ENCODE measurements at places on chromosomes 13 and 19.

DNA sequence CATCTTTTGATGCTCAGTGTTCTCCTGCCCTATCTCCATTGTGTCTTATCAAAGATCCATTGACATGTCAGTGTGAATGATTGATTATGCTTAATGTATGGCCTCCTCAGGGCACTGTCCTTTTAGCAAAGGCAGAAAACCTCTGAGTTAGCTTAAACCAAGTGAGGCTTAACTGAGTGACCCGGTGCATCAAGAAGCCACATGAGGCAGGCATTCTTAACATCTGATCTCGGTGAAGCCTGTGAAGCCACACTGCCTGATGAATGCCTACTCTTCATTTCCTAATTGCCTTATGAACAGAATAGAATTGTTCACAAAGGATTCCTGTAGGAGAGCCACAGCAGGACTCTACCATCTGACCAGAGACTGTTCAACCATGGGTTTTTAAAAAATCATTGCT, 168.1 kb upstream of the SOX21 start:
- DNase-seq: no peak

DNA sequence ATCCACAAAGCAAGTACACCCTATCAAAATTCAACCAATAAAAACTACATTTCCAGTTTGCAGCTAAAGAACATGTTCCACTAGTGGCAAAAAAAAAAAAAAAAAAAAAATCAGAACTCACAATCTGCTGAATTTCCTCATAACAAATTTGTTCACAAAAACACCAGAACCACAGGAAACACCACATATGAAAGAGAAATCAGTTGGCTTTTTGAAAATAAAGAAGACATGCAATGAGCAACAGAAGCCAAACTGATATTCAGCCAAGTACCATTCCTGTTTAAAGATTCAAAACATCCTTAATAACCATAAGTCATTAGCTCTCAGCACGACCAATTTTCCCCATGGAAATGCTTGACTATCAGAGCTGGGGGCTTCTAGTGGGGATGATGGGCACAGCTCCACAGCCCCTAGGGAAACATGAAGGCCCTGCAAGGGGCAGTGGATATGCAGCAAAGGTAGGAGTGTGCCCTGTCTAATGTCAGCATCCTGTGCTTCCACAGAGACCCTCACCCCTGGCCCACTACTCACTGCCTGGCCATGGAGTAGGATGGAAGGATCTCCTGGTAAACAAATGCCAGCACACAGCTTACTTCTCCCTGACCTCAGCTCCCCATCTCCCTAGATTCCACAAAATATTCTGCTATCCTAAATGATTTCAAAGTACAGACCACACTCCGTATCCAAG, 74.0 kb upstream of the DOCK9 start:
- no peak for DNase-seq

DNA sequence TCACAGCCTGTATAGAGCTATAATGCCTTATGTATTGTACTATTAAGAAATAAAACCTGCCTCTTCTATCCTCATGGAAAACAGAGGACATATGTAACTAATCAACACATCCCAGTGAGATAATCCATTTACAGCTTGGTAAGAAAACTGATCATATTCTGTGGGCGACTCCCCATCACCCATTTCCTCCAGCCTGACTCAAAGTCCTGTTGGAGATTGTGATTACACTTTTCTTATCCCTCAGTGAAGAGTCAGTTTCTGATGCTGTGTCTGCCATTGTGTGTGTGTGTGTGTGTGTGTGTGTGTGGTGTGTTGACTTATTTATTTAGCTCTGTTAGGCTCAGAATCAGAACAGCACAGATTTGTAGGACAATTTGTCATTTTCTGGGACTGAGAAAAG, 212.8 kb downstream of the FGF9 start:
- DNase-seq: no peak

GRCh38 chr19:45657520-45658167, 10.4 kb upstream of the GIPR start:
- DNase-seq: peak; percentile 57

- no peak for DNase-seq
Measured at GRCh38 chr13:28680541-28680940, 21.6 kb downstream of the POMP start.

- peak; percentile 9 for DNase-seq
Measured at GRCh38 chr13:101490406-101491015, 38.0 kb downstream of the ITGBL1 start.

DNA sequence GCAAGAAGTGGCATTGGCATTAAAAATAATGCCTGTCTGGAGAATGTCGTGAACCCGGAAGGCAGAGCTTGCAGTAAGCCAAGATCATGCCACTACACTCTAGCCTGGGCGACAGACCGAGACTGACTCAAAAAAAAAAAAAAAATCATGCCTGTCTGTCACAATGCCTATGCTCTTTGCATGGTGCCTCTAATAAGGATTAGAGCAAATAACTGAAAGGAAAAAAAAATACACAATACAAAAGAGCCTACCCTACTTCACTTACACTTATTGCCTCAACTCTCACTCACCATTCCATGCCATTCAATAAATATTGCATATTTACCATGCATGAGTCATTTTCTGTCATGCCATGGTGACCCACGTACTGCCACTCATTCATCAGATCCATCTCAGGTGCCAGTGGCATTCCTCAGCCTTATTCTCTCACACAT, 49.1 kb downstream of the TBC1D4 start:
- DNase-seq: no peak

- DNase-seq: no peak
Measured at GRCh38 chr13:80265348-80265747, 75.6 kb downstream of the SPRY2 start.

DNA sequence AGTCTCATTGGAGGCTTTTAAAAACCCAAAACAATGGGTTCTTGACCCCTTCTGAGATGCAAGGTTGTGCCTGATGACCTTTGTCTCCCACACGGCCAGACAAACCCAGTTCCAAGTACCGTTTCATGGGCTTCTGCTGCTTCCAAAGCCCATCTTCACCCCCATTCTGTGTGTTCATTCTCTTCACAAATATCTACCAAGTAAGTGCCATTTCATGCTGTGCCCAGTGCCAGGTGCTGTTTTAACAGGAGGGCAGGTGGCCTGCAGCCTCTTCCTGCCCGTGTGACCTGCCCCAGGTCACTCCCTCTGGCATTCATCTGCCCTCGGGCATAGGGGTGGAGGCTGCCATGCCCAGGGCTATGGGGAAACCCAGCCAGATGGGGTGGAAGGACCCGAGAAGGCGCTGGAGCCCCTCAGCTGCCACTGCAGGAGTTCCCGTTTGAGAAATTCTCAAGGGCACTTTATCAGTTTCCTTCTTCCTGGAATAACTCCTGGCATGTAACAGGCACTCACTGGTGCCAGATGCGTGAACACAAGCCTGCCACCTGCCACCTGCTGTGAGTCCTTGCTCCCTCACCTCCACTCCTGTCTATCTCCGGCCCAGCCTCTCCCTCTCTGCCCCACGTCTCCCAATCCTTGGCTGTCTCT, 12.5 kb downstream of the CAPN12 start:
- peak; percentile 39 for DNase-seq

DNA sequence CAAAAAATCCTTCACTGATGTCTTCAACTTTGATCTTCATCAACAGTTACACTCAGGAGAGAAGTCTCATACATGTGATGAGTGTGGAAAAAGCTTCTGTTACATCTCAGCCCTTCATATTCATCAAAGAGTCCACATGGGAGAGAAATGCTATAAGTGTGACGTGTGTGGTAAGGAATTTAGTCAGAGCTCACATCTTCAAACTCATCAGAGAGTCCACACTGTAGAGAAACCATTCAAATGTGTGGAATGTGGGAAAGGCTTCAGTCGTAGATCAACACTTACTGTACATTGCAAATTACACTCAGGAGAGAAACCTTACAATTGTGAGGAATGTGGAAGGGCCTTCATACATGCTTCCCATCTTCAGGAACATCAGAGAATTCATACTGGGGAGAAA, 8.4 kb upstream of the ZNF226 start:
- no peak for DNase-seq

DNA sequence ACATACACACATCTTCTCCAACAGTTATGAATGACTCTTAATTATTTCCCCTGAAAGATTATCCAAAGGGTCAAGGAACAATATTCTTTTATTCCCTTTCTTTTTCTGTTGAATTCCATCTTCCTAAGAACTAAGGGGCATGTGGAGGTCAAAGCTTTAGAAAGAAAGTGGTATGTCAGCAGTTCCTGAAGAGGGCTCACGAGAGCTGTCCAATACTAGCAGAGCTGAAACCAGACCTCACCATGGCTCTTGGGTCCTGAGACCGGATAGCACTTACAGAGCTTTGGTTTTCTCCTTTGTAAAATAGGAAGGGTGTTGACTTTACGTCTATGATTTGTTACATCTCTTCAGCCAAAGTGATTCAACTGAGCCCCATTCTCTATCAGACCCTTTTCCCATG, 109.8 kb upstream of the FREM2 start:
- no peak for DNase-seq

- DNase-seq: no peak
Measured at GRCh38 chr19:41123716-41124294, 9.6 kb downstream of the CYP2F1 start.

DNA sequence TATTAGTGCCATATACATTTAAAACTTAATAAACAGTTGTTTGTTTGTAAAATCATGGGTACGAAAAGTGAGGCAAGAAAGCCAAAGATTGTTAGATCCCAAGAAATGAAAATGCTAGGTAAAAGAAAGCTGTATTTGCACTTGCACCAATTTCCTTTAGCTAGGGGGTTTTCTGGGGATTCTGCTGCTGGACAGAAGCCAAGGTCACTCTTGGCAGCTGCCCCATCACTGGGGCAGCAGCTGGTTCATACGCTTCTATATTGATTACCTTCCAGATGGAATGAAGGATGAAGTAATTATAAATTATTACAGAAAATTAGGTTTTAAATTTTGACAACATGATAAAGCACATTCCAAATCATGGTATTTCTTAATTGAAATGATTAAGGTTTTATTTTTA, 127.4 kb downstream of the SLITRK5 start:
- DNase-seq: peak; percentile 76

- DNase-seq: no peak
Measured at GRCh38 chr13:46530084-46530935, 22.7 kb upstream of the LRCH1 start.

GRCh38 chr13:20221772-20222171, 10.3 kb downstream of the GJB6 start:
- no peak for DNase-seq

DNA sequence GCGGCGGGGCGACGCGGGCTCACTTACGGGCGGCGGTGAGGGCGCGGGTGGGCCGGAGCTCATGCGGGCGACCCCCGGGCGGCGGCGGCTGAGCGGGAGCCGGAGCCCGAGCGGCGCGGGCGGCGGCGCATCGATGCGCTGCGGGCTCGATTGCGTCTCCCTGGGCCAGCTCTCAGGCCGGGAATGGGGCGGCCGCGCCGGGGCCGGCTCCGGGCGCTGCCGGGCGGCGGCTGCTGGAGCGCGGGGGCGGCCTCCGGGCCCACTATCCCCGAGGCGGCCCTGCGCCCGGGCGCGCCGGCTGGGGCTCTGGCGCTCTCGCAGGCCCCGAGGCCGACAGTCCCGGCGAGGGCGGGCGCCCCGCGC, 1.4 kb upstream of the TSHZ3 start:
- DNase-seq: no peak

GRCh38 chr13:28530729-28531076, 35.8 kb upstream of the FLT1 start:
- peak; percentile 43 for DNase-seq

DNA sequence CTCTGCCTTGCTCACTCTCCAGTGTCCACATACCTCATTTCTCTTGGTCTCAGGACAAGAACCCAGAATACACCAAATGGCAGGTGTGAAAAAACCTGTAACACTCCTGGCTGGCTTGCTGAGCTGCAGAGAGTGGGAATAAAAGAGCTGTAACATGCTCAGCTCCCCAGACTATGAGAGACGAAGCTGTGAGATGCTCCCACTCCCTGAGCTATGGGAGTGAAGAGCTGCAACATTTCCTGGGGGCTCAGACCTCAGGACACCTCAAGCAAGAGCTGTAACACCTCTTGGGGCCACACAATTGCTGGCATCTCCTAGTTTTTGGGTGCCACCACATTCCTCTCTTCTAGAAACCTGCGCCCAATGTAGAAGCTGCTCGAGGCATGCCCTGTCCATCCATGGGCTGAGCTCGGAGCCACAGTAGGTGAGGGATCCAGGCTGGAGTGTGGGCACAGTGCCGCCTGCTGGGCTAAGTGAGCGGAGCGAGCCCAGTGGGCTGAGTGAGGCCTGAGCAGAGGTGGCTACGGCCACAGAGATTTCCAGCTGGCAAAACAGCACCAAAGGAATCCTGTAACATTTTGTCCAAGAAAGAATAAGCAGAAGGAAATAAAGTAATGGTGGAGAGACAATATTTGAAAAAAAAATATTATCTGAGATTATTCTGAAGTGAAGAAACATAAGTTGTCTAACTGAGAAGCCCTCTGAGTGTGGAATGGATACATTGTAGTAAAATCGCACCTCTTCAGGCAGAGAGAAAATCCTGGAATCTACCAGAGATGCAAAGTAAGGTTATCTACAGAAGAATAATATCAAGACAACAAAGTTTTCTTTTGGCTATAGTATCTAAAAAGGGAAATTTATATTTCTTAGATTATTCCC, 186.2 kb upstream of the PCDH9 start:
- peak; percentile 1 for DNase-seq

DNA sequence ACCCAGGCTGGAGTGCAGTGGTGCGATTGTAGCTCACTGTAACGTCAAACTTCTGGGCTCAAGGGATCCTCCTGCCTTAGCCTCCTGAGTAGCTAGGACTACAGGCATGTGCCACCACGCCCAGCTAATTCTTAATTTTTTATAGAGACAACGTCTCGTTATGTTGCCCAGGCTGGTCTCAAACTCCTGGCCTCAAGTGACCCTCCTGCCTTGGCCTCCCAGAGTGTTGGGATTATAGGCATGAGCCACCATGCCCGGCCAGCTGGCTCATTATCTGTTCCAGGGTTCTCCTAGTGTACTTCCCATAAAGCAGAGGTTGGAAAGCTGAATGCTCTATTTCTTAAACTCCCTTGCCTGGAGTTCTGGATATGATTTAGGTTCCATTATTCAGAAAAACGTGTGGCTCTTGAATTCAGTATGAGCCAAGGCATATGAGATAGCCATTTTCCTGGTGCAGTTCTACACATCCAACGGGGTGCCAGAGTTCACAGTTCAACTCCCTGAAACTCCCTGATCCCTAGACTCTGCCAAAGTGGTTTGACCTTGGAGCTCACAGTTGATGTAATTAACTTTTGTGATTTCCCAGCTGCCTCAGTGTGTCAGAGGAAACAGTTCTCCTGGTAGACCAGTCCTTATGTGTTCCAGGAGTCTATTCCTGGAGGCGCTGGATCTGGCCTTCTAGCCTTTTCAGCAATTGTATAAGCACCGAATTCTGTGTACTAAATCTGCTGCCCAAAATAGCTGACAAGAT, 21.6 kb downstream of the GPR183 start:
- DNase-seq: no peak

GRCh38 chr13:101397742-101398141, 18.6 kb downstream of the NALCN start:
- no peak for DNase-seq

DNA sequence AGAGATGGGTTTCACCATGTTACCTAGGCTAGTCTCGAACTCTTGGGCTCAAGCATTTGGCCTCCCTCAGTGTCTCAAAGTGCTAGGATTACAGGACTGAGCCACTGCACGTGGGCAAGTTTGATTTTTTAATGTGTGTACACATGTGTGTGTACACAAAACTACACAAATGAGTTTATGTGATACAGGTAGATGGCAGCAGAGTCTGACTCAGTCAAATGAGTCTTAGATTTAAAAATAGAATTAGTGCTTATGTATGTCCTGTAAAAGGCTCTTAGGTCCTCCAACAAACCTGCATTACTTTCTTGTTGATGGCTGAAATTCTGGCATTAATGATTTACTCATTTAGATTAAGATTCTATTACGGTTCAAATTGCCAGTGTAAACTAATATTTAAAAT, 293.7 kb downstream of the PCDH17 start:
- DNase-seq: no peak
